ENCODE measurements at places on chromosomes 3 and 15. TPM values are rescaled to one million over a fixed set of nuclear protein-coding genes. Genes with fewer than 3 reads are reported as not detected.

Gene RPLP1
- total RNA-seq = 1,558 TPM

Gene SCN11A
- not detected for total RNA-seq

Gene RBM5
- total RNA-seq = 76.8 TPM

Gene HGD
- 0.22 TPM for total RNA-seq

Gene FSTL1
- total RNA-seq = 1,897 TPM

Gene P2RY14
- not detected for total RNA-seq

DNA sequence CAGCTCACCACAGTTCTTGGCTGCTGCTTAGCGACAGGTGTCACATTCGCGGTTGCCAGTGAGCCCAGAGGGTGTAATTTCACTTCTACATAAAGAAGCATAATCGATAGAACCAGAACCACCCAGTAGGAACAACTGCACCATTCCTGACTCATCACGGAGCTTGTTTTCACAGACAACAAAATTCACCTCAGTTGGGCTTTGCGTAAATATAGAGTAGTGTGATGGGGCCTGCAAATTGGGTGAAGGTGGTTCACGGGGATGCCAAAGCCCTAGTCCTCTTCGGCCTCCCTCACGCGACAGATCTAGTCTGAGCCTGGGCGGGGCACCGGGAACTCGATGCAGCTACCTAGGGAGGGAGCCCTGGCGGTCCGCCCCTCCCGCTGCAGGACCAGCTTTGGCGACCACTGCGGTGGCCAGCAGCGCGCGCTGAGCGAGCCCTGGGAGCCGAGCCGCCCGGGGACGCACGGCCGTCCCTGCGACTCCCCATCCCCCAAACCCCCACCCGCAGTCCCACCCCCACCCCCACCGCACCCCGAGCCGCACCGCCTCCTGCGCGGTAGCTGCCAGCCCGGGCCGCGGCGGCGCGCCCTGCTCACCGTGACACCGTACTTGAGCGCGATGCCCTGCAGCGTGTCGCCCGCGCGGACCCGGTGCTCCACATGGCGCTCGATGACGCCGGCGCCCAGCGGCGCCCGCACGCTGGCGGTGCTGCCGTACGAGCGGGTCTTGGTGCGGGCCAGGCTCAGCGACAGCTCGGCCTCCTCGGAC, 519 bp downstream of the LYSMD2 start:
- peaks cover 49% of the 10 kb centered on the region for H3K4me1 ChIP-seq
- H3K4me3 ChIP-seq = peak overlapping the region; percentile 89
- DNase-seq = no peak

DNA sequence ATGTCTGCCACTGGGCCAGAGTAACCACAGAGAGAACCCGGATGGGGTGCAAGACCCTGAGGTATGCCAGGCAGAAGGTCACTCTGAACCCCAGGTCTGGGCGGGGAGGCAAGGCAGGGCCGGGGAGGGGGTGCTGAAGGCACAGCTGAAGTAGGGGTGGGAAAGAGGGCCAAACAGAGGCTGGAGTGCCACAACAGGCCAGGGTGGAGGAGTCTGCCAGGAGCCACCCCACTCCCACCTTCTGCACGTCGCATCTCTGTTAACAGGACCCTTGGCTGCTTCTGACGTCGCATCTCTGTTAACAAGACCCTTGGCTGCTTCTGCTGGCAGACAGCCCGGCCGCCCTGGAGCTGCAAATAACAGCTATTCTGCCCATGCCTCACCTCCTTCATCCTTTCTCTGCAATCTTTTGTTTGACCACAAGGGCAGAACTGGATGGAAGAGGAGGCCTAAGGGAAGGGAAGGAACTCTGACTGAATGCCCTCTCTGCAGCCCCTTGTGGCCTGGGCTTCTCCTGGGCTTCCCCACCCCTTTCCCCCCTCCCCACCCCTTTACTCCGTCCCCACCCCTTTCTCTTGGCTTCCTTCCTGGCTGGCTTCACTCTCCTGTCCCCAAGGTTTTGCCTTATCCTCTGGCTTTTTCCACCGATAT, 20.6 kb upstream of the FBLN2 start:
- H3K4me3 ChIP-seq = no peak overlapping the region
- H3K36me3 ChIP-seq = no peaks in the 10 kb centered on the region
- no peak for DNase-seq
- H3K27me3 ChIP-seq = peaks cover 1% of the 10 kb centered on the region
- no peak overlapping the region for H3K27ac ChIP-seq

DNA sequence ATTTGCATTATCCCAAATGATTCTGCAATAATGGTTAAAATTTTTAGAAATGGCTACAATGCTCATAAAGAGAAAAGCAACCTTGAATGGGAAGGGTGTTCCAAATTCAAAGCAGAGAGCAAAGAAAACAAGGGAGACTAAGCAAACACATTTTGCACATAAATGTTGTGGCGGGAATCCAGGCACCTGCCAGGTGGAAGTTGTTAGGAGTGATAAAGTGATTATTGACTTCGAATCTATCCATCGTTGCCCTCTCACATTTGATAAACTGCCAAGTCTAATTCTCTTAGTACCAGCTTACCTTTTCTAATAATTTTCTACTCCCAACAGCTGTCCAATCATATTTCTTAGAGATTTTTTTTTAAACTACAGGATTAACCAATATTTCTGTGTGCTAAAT, 244.5 kb downstream of the CACNA2D3 start:
- DNase-seq = no peak
- H3K36me3 ChIP-seq = no peaks in the 10 kb centered on the region
- H3K27me3 ChIP-seq = no peaks in the 10 kb centered on the region
- no peaks in the 10 kb centered on the region for H3K4me1 ChIP-seq
- no peak overlapping the region for H3K27ac ChIP-seq

- H3K27ac ChIP-seq = peak overlapping the region; percentile 83
- H3K4me3 ChIP-seq = peak overlapping the region; percentile 97
- peaks cover 3% of the 10 kb centered on the region for H3K27me3 ChIP-seq
- DNase-seq = no peak
- peaks cover 70% of the 10 kb centered on the region for H3K4me1 ChIP-seq
Measured at GRCh38 chr3:16886303-16886683, 1.5 kb downstream of the PLCL2 start.

DNA sequence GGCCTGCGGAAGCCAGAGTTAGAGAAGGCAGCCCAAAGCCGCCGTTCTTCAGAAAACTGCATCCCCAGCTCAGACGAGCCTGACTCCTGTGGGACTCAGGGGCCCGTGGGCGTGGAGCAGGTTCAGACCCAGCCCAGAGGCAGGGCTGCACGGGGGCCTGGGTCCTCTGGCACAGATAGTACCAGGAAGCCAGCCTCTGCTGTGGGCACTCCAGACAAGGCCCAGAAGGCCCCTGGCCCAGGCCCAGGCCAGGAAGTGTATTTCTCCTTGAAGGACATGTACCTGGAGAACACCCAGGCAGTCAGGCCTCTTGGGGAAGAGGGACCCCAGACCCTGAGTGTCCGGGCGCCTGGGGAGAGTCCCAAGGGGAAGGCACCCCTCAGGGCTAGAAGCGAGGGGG, 23.1 kb downstream of the ALPK3 start:
- peaks cover 12% of the 10 kb centered on the region for H3K4me1 ChIP-seq
- no peak overlapping the region for H3K4me3 ChIP-seq
- H3K36me3 ChIP-seq = no peaks in the 10 kb centered on the region
- 0 out of 2 replicates have a peak overlapping the region, but pooled peaks have one; percentile 42 for H3K27ac ChIP-seq
- no peak for DNase-seq
- H3K27me3 ChIP-seq = peaks cover 10% of the 10 kb centered on the region

DNA sequence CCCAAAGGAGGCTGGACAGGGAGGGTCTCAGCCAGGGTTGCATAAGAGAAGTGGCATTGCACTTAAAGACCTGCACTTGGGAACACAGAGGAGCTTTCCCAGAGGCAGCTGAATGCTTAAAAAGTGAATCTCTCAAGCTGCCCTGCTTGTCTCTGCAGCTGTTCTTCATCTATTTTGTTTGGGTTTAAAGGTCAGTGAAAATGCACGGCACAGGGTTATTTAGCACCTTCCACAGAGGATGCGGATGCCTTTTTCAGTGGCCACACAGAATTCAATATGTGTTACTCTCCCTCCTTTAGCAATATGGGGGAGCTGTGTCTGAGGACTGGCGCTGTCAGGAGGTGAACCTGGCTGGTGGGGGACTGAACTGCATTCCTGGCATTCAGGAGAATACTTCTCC, 22.7 kb upstream of the CTNNB1 start:
- H3K4me1 ChIP-seq = no peaks in the 10 kb centered on the region
- no peaks in the 10 kb centered on the region for H3K36me3 ChIP-seq
- DNase-seq = no peak
- no peak overlapping the region for H3K27ac ChIP-seq
- peaks cover 2% of the 10 kb centered on the region for H3K27me3 ChIP-seq
- no peak overlapping the region for H3K4me3 ChIP-seq

- H3K4me3 ChIP-seq = no peak overlapping the region
- H3K27me3 ChIP-seq = peaks cover 2% of the 10 kb centered on the region
- peaks cover 66% of the 10 kb centered on the region for H3K4me1 ChIP-seq
- no peak for DNase-seq
- no peak overlapping the region for H3K27ac ChIP-seq
Measured at GRCh38 chr15:87758794-87759418, 497.6 kb downstream of the NTRK3 start.

DNA sequence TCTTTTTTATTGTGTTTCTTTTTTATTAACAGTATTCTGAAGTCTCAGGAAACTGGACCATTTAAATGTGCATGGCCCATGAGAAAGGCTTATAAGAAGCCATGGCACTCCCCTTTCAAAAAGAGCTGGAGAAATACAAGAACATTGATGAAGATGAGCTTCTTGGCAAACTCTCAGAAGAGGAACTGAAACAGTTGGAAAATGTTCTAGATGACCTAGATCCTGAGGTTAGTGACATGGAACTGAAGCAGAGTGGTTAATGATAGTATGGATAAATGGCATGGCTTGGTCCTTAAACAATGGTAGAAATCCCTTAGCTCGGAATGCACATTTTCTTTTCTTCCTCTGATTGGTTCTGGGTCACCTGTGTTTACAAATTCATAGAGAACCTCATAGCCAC, 14.9 kb downstream of the TMOD2 start:
- no peaks in the 10 kb centered on the region for H3K27me3 ChIP-seq
- no peak overlapping the region for H3K27ac ChIP-seq

DNA sequence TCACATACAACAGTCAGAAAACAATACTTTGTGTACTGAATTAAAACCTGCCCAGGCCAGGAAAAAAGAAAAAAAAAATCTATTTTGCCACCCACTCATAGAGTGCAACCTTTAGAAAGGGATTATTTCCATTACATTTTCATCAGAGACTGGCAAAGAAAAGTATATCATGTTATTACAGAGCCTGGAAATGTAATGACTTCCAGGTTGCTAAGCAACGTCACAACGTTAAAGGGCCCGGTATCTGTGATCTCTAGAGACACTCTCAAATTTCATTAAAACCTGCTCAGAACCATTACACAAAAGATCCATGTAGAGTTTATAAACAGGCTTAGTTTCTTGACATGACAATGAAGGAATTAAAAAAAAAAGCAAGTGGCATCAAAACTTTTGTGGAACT, 170.5 kb downstream of the CTNNB1 start:
- H3K27ac ChIP-seq = no peak overlapping the region
- H3K4me3 ChIP-seq = no peak overlapping the region
- peaks cover 12% of the 10 kb centered on the region for H3K27me3 ChIP-seq
- peaks cover 2% of the 10 kb centered on the region for H3K4me1 ChIP-seq
- H3K36me3 ChIP-seq = no peaks in the 10 kb centered on the region

DNA sequence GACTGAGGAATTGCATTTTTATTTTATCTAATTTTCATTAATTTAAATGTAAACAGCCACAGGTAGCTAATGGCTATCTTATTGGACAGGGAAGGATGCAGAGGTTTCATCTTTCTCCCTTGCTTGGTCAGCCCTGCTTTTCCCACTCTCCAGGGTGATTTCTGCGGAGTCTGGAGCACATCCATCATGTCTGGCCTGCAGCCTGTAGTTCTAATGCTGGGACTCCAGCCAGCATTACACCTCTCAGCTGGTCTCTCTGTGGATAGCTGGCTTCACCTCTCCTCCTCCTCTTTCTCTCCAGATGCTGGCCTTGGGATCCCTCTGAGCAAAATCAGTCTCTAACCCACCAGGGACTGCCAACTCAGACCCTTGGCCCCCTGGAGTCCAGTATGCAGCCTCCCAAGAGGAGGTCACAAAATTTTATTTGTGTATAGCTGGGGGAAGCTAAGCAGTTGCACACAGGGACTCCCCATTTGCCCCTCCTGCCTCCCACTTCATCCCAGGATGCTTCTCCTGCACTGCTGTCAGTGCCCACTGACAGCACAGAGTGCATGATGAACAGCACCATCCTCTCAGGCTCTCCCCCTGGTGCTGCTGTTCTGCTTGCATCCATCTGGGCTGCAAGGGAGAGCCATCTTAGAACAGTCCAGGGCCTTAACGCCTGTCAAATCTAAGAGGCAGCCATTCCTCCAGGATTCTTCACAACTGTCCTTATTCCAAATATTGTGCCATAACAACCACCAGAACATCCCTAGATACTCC, 1.7 kb downstream of the BFSP2 start:
- peaks cover 4% of the 10 kb centered on the region for H3K27me3 ChIP-seq
- H3K27ac ChIP-seq = no peak overlapping the region
- no peak for DNase-seq
- no peak overlapping the region for H3K4me3 ChIP-seq

GRCh38 chr3:169998668-169999131, 32.1 kb downstream of the SEC62 start:
- H3K36me3 ChIP-seq = peaks cover 27% of the 10 kb centered on the region
- H3K4me3 ChIP-seq = peak overlapping the region; percentile 25
- DNase-seq = peak; percentile 91
- H3K27ac ChIP-seq = peak overlapping the region; percentile 84
- H3K4me1 ChIP-seq = peaks cover 32% of the 10 kb centered on the region

DNA sequence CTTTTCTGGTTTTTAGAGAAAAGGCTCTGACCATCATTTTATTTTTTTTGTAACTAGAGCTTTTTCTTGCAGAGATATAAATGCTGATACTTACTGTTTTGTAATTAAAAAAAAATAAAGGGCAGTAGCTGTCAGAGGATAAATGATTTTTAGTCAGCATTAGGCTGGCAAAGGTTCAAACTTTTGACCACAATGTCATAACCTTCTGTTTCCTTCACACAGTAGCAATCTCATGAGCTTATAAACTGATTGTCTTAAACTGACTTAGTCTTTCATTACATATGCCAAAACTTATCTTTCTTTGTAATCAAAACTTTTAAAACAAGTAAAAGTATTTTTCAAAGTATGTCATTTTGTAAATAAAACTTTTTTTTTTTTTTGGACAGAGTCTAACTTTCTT, 841.9 kb downstream of the OTOL1 start:
- no peak for DNase-seq
- peaks cover 14% of the 10 kb centered on the region for H3K36me3 ChIP-seq
- no peak overlapping the region for H3K4me3 ChIP-seq
- H3K27me3 ChIP-seq = peaks cover 4% of the 10 kb centered on the region

Data from HFFc6 (cell line).